ENCODE measurements at places on chromosomes 11 and 22.

DNA sequence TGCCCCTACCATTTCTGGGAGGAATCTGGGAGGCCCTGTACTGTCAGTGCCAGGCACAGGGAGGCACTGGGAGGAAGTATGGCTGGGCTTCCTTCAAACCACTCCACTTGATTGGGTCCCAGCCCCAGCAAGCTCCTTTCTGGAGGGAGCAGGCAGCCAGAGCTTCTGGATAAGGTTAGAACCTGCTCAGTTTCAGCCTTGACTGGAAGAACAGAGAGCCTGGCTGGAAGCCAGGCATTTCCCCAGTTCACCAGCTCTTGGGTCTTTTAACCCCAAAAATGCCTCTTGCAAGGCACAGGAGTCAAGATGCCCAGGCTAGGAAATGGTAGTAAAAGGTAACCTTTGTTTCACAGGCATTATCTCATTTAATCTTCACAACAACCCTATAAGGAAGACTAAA, 9.0 kb upstream of the KCTD14 start:
- DNase-seq, result no peak

DNA sequence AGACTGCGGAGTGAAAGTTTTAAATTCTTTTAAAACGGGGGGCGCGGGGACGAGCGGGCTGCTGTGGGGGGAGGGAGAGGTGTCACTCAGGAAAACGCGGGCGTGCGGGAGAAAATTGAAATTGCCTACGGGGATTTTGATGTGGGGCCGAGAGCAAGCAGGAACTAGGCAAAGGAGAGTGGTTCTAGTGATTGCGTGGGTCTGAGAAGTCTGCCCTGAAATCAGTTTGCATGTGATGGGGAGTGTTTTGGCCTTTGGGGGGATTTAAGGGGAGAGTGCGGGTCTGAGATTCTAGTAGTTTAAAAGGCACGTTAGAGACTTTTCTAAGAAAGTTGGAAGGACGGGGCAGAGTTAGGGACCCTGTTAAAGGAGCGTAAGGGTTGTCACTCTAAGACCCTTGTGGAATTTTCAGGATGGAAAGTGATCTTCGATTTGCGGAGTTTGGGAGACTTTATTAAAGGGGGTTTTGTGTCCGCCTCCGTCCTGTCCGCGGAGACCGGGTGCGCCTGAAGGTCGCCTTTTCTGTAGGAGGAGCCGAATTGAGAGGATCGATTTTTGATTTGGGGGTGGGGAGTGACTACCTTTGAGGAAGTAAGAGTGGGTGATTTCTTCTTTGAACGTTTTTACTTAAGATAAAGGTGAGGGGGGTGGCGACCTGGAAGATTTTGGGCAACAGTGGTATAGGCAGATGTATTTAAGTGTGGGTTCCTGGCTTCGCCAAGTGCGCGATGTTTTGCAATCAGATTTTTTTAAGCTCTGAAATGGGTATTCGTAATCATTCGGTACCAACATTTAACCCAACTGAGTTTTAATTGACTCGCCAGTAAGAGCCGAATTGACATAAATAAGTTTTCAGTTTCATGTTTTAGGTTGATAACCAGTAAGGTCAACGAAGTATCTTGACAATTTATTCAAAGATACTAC, 1.1 kb downstream of the EED start:
- no peak for DNase-seq

- DNase-seq, result no peak
Observed at GRCh38 chr22:47776329-47776728, 1013.9 kb downstream of the TBC1D22A start.

GRCh38 chr11:66478729-66479393, 1.4 kb upstream of the DPP3 start:
- DNase-seq, result no peak

GRCh38 chr11:7088921-7089320, at the start of gene RBMXL2:
RBMXL2 (plus strand) TSS chr11:7088998; CDS start chr11:7089121, 123 bp downstream.
- DNase-seq, result no peak

DNA sequence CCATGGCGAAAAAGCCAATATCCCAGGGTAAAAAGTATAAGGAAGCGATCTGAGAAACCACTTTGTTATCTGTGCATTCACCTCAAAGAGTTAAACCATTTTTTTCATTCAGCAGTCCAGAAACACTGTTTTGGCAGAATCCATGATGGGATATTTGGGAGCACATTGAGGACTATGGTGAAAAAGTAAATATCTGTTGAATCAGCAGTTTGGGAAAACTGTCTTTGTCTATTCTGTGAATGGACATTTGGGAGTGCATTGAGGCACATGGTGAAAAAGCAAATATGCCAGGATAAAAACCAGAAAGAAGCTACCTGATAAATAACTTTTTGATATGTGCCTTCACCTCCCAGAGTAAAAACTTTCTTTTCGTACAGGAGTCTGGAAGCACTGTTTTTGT, 187.4 kb downstream of the OR4A47 start:
- DNase-seq, result no peak

- DNase-seq, result no peak
Observed at GRCh38 chr11:57604296-57605027, 7.0 kb downstream of the SERPING1 start.

GRCh38 chr11:46338988-46339666, 8.1 kb upstream of the DGKZ start:
- DNase-seq, result peak; percentile 11

- no peak for DNase-seq
Observed at GRCh38 chr11:96124155-96124554, 200.2 kb upstream of the MTMR2 start.

- no peak for DNase-seq
Observed at GRCh38 chr11:71563406-71563805, 2.0 kb upstream of the KRTAP5-10 start.

DNA sequence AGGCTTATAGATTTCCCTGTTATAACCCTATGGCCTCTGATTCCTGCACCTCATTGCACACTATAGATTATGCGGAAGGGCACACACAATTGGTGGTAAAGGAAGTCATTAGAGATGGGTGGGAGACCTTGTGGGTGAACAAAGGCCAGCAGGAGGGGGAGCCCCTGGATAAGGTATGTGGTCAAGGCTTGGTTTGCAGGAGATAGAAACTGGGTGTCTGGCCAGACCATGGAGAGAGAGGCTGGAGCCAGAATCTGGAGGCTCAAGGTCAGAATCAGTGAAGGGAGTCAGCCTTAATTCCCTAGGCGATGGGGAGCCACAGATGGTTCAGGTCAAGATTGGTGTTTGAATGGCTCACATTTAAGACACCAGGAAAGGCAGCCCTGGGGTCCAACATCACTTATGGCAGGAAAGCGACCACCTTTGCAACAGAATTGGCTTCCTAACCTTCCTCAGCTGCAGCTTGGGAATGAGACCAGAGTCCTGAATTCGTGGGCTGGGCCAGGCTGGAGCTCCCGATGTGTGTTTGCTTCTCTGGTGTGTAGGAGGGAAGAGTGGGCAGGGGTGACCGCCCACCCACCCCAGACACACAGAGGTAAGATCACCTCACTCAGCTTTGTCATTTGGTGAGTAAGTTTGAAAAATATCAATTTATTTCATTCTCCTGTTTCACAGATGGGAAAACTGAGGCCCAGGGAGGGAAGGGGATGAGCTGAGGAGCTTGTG, 22.7 kb upstream of the SCUBE1 start:
- DNase-seq, result no peak

DNA sequence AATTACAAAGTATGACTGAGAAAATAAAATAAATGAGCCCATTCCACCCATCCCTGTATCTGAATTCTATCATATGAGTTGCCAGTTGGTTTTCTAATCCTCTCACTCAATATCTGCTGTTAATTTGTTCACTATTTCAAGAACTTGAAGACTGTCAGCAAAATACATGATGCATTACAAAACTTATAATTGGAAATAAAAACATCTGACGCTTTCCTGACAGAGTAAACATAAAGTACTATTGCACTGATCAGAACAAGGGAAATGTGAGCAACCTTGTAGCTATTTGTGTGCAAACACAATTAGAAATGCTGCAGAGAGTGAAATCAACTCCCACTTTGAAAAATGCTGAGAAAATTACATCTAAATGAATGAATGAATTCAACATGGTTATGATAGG, 97.1 kb downstream of the MPPED2 start:
- DNase-seq, result no peak

DNA sequence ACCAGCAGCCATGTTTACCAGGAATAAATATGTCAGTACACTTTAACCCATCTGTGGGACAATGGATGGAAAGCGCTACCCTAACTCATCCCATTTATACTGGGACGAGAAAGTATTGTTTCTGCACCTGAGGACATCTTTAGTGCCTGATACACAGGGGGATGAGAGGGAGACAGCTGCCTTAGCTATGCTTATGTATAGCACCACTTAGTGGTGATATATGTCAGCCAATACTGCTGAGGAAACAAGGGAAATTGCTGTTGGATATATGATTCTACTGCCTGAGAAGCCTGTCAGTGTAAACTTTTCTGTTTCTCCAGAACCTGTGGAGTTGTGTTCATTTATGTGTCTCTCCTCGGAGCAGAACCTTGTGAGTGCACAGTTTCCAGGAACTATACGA, 13.3 kb upstream of the CEP295 start:
- peak; percentile 51 for DNase-seq

GRCh38 chr11:124670732-124671131, 2.8 kb downstream of the SIAE start:
- no peak for DNase-seq

DNA sequence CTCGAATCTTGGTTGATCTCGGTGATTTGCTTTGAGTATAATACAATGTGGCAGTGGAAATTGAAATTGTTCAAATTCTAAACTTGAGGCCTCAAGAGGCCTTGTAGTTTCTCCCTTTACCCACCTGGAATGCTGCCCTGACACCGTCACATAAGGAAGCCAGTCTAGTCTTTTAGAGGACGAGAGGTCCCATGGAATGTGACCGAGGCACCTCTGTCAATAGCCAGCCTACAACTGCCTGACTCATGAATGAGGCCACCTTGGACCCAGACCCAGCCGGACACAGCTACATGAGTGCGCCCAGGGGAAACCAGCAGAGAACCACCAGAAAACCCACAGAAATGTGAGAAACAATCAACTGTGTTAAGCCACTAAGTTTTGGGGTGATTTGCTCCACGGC, 52.5 kb downstream of the RPL27A start:
- DNase-seq, result no peak

GRCh38 chr22:17742527-17742902, 31.8 kb downstream of the BID start:
- DNase-seq, result peak; percentile 19

DNA sequence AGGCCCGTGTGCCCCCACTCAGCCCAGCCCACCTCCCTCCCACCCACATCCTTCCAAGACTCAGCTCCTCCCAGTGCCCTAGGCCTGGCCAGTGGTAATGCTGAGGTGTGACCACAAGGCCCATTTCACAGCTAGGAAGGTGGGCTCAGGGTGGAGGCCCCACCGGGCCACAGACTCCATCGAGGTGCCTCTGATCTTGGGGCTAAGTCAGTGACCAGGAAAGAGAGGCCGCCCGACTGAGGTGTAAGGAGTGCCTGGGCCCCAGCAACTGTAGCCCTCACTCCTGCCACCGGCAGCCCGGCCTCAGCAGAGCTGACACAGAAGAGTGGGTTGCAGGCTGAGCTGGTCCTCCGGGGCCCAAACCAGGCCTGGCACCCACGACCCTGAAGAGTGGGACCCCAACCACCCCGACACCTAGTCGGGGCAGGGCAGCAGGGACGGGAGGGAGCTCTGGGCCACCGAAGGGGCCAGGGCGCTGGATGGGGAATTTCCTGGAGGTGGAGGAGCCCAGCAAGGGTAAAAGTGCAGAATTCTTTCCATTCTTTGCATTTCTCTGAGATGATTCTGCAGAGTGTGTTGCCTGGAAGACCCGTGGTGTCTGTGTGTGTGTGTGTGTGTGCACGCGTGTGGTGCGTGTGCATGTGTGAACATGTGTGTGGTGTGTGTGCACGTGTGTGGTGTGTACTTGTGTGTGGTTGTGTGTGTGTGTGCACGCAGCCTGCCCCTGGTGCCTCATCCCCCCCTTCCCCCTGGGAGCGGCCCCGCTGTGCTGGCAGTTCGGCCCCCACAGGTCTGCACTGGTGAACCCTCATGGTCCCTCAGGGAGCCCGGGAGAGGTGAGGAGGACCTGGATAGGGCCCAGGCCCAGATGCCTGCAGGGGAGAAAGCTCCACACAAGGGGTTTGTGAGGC, 8.3 kb upstream of the PIM3 start:
- no peak for DNase-seq

DNA sequence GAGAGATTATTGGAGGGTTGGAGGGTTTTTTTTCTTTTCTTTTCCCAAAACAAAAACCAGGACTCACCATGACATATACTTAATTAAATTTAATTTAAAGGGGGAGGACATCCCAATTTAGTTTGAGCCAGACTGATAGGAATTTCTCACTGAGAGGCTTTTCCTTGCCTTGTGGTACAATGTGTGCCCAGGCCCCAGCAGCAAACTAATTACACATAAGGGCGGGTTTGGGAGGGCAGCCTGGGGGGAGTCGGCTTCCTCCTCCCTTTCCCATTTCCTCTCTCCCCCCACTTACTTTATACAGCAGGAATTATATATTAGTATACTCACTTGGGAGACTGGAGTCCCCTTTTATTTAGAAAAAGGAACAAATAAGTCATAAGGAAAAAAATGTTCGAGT, 2.9 kb downstream of the TEAD1 start:
- no peak for DNase-seq

GRCh38 chr11:120020486-120020885, 117.4 kb downstream of the TRIM29 start:
- no peak for DNase-seq

DNA sequence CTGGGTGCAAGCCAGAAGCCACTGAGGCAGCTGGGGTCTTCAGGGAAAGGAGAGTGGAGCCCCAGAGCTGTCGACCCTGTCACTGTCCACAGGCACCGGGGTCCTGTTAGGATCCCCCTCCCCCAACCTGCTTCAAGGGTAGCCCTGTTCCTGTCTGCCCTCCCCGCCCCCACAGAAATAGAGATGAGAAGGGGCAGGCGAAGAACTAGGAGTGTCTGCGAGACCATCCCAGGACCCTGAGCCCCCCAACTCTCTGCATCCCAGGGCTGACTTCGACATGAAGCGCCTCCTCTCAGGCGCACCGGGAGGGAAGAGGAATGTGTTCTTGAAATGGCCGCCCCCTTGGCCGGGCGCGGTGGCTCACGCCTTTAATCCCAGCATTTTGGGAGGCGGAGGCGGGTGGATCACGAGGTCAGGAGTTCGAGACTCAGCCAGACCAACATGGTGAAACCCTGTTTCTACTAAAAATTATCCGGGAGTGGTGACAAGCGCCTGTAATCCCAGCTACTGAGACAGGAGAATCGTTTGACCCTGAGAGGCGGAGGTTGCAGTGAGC, 607 bp upstream of the ZNF70 start:
- peak; percentile 13 for DNase-seq

- no peak for DNase-seq
Observed at GRCh38 chr11:96260067-96260511, 82.9 kb downstream of the MAML2 start.
